ENCODE measurements at places on chromosomes 7 and 10.

GRCh38 chr10:76202777-76203176 is 771.4 kb downstream of the LRMDA start:
- DNase-seq: no peak

DNA sequence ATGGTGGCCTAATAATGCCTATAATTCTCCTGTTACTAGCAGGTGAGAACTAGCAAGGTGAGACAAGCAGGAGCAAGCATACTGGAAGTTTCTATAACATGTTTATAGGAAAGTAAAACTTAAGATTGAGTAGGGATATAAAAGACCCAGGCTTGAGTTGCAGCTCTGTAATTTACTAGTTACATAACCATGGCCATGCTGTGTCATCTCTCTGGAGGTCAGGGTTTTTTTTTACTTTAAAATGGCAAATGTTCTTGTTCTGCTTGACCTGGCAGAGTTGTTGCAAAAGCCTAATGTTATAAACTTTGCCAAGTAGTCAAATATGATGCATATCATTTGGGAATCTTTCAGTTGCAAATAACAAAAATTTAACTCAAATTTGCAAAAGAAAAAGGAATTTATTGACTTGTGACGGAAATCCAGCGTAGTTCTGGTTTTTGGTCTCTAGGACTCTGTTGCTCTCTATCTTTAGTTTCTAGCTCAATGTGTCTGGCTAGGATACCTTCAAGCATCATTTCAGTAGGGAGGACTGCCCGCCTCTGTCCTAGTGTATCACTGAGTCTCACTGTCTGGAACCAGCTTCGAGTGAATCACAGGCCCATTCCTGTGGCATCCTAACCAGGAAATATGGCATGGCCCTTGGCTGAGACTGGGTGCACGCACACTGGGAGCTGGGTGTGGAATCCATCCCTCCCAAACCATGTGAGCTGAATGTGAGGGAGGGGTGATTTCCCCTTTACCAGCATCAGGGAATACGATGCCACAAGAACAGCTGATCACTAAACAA is 67.9 kb downstream of the ADAM22 start:
- DNase-seq: no peak

- no peak for DNase-seq
Measured at GRCh38 chr7:24304494-24305095, 20.6 kb downstream of the NPY start.

- no peak for DNase-seq
Measured at GRCh38 chr7:34145603-34146002, 240.3 kb downstream of the BMPER start.

- DNase-seq: peak; percentile 71
Measured at GRCh38 chr7:31443457-31443856, 70.4 kb upstream of the ITPRID1 start.

- no peak for DNase-seq
Measured at GRCh38 chr7:133561396-133561795, 308.5 kb downstream of the EXOC4 start.

- DNase-seq: no peak
Measured at GRCh38 chr7:144671429-144671828, 164.4 kb downstream of the TPK1 start.

GRCh38 chr10:97810446-97810845 is 38.6 kb upstream of the SFRP5 start:
- no peak for DNase-seq

- DNase-seq: no peak
Measured at GRCh38 chr10:93384006-93384405, 98.1 kb downstream of the MYOF start.

GRCh38 chr10:61356354-61356753 is 96.8 kb downstream of the TMEM26 start:
- DNase-seq: no peak

DNA sequence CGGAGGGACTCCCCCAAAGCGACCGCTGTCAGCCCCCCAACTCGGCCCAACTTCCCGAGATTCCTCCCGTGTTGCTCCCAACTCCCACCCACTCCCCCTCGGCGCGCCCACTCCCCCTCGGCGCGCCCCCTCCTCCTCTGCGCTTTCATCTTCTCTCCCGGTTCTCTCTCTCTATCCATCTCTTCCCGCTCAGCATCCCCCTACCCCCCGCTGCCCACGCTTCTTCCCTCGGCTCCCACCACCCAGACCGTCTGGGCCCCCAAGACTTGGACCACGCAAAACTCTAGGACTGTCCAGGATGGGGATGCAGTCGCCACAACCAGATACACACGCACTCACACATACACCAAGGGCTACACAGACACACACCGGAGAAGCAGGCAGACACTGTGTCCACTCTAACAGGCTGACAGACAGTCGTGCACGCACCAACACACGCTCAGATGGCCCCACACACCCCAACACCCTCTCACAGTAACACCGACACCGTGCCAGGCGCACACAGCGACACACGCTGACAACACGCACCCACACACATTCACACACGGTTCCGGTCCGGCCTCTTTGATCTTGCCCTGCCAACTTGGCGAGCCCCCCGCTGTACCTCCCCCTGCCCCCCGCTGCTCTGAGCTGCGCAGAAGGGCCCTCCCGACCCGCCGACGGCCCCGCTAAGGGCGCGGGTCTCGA is 1.1 kb downstream of the GRID1 start:
- peak; percentile 2 for DNase-seq

DNA sequence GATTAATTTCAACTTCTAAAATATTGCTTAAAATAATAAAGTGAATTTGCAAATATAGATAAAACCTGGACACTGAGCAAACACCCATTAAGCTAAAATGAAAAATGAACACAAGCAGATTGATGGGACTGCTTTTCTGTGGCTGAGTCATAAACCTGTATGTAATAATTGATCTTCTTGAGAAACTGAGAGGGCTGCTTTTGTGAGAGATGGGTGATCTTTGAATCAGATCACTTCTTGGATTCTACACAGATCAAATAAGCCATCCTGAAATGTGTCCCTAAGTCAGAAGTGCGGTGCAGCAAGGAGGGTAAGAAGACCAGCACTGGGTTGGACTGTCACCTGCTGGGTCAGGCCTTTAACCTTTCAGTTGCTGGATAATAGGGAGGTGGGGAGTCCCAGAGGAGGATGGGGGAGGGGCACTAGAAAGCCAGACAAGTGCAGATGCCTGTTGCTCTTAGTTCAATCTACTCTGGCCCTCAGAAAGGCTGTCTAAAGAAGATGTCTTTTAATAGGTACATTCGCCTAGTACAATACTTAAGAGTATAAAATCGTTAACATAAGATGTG is 178.2 kb upstream of the NAMPT start:
- DNase-seq: no peak

- no peak for DNase-seq
Measured at GRCh38 chr10:4359003-4359402, 467.0 kb upstream of the AKR1E2 start.

- peak; percentile 15 for DNase-seq
Measured at GRCh38 chr7:67019562-67020390, 23.1 kb downstream of the TYW1 start.

DNA sequence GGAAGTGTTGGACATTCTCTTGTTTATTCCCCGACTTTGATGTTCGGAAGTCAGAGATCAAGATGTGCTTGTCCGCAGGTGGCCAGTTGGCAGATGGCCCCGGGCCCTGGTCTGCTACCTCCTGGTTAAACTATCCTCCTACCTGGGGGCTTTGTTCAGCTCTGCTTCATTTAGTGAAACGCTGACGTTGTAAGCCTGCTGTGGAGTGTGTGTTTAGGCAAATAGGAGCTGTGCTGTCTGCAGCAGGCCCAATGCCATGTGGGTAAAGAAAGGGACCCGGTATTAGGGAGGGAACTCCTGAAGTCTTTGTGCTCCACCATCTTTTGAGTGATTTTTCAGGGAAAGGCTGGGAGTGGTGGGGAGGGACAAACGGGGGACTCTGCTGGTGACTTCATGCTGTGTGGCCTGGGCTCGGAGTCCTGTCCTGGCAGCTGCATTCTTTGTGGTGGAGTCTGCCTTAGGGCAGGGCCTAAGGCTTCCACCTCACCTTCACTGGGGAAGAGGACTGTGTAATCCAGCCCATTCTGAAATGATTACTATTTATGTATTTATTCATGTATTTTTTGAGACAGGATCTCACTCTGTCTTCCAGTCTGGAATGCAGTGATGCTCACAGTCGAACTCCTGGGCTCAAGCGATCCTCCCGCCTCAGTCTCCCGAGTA is 171.1 kb upstream of the KLF6 start:
- DNase-seq: peak; percentile 55

DNA sequence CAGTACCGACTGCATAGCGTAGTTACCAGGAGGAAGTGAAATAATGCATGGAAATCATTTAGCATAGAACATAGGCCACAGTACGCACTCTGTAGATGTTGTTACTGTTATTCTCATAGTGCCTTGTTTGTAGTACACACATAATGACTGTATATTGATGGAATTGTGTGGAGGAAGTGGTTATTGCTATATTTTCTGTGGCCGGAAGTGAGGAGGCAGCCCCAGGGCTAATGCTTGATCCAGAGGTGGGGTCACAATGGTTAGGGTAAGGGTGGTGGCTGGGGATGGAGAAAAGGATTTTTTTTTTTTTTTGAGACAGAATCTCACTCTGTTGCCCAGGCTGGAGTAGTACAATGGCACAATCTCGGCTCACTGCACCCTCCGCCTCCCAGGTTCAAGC is 4.5 kb upstream of the MGAM start:
- DNase-seq: no peak

DNA sequence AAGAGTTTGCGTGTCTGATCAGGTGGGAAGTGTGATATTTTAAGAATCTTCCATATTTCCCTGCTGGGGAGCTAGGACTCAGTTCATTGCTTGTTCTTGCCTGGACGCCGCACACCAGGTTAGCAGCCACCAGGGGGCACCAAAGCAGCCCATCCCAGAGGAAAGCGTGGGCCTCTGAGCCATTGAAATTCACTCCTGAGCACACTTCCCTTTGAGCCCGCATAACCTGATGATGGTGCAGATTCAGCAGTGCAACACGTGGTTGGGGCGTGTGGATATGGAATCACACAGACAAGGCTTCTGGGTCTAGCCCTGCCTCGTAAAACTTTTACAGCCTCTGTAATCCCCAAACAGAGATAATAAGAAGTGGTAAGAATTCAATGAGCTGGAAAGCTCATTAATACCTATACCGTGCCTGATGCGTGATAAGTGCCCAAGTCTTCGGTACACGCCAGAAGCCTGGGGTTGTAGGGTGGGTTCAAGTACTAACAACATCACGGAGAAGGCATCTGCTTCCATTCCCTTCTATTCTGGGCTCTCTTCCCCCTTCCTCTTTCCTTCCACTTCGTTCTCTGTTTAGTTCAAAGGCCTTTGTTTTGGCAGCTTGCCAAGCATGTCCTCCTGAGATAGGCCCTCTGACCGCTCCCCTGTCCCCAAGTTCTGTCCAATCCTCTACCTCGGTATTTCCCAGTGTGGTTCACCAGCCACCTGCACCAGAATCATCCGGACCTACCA is 130.1 kb upstream of the KMT2E start:
- DNase-seq: peak; percentile 51

- DNase-seq: no peak
Measured at GRCh38 chr7:150910996-150911422, 58.7 kb downstream of the AOC1 start.

DNA sequence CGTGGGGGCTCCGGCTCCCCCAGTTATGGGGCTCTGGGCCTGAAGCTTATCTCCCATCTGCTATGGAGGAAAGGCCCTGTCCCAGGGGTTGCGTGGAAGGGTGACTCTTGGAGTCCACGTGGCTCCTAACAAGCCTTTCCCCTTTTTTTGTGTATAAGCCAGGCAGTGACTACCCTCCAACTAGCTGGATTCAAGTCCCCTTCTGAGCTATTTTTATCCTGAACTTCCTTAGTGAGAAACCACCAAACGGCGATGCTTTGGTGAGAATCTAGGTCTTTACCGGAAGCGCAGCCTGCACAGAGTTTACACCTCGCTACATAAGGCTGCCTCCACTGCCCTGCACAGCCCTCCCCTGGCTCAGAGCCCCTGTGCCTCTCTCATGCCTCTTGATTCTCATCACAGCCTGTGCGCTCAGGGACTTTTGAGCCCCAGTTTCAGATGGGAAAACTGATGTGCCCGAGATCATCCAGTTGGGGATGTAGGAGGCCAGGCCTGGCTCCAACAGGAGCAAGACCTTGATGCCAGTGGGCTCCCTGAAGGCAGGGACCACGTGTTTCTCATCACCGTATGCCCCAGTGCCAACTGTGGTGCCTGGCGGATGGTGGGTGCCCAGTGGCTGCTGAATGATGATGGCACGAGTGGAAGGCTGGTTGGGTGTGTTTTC is 102.3 kb upstream of the PPIF start:
- DNase-seq: no peak

Data from NCI-H748 treated with DMSO at 0.1 percent for 48 hours (cell line).